ENCODE measurements at places on chromosomes 5 and 9.
A peak's percentile ranks its signal among the peaks of the same experiment; 100 is the strongest.

- peak; percentile 12 for DNase-seq
Measured at GRCh38 chr5:1105350-1106265, 6.3 kb downstream of the SLC12A7 start.

DNA sequence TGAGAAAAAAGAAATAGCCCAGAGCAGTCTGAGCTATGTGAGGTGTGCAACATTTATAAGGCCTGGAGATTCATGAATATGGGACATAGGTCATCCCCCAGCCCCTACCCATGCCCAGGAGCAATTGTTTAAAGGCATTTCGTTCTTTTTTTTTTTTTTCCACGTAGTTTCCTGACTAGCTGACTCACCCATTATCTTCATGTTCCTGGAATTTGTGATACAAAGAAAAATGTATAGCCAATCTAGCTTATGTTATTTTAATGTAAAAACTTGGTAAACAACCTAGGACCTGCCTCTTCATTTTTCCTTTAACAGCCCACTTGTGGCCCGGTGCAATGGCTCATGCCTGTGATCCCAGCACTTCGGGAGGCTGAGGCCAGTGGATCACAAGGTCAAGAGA is 81.3 kb downstream of the OSTF1 start:
- DNase-seq = no peak

DNA sequence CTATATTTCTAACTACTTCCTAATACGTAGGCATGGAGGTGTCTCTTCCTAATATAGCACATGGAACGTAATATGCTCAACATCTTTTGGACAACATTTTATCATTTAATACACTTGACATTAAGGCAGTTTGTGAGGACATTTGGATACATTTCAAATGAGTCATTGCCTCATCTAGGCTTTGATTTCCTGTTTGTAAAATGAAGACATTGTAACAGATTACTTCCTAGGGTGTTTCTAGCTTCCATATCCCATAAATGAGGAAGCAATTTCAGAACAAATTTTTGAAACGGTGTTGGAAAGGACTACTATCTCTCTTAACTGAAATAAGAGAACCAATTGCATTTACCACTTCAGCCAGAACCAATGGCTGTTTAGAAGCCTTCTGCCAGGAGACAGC is 38.7 kb downstream of the SLC28A3 start:
- no peak for DNase-seq

DNA sequence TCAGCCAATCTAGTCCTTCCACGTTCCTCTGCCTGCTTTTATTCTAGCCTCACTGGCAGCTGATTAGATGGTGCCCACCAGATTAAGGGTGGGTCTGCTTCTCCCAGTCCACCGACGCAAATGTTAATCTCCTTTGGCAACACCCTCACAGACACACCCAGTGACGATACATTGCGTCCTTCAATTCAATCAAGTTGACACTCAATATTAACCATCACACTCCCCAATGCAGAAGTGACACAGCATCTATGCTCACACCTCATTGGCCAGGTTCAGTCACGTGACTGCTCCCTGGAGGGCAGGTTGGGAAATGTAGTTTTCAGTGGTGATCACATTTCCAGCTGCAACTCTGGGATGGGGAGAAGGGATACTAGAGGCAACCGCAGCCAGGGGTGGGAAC is 13.0 kb downstream of the SUSD3 start:
- DNase-seq = no peak

- DNase-seq = peak; percentile 29
Measured at GRCh38 chr5:103258957-103259704, 568 bp downstream of the MACIR start.

- no peak for DNase-seq
Measured at GRCh38 chr5:94788527-94788926, 170.1 kb downstream of the SLF1 start.

DNA sequence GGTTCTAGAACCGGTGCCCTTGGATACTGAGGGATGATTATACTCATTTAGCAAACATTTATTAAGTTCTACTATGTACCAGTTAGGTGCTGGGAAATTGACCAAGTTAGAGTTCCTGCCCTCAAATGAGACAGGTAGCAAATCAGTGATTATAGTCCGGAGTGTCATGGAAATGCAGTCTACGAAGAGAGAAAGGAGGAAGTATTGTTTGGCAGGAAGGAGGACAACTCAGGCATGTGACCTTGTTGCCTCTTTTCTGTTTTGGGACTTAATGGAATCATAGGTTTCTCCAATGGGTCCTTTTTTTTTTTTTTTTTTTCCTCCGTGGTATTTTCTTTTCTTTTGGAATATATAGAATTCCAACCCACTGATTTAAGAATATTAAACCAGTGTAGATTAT is 28.0 kb downstream of the OSTF1 start:
- DNase-seq = no peak

DNA sequence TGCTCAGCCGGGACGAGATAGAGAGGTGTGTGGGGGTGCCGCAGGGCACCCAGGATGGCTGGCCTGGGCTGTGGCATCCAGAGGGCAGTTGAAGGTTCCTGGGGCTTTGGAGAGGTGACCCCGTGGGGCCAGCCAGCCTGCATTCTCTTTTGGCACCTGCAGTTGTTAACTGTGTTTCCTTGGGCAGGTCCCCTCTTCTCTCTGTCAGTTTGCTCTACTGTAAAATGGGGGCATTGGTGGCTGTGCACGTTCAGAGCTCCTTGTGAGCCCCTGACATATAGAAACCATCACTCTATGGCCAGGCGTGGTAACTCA is 8.5 kb downstream of the ZDHHC12 start:
- no peak for DNase-seq

- DNase-seq = peak; percentile 87
Measured at GRCh38 chr5:154940772-154941620, at the start of gene MRPL22. Gene MRPL22 (plus strand): TSS chr5:154941073. CDS start chr5:154941111, 38 bp downstream.

GRCh38 chr9:27408482-27408881 is 111.5 kb upstream of the EQTN start:
- DNase-seq = no peak

- DNase-seq = no peak
Measured at GRCh38 chr5:73233053-73233460, 60.1 kb downstream of the TMEM174 start.

GRCh38 chr5:68260467-68260866 is 44.9 kb downstream of the PIK3R1 start:
- DNase-seq = no peak

DNA sequence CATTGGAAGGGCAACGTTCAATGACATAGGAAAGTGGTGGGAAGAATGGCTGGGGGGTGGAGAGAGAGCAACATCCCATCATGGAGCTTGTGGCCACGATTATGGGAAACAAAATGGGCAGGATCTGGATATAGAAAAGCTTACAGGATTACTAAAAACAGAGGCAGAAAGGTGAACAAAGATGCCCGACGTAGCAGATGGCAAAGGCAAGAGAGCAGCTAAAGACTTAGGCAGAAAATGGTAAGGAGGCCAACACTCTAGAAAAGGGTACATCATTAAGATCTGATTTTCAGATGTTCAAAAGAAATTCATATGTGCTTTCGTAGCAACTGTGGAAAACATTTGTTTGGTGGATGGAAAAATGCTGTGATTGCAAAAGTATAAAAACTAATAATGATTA is 102.5 kb downstream of the OTULIN start:
- DNase-seq = no peak

DNA sequence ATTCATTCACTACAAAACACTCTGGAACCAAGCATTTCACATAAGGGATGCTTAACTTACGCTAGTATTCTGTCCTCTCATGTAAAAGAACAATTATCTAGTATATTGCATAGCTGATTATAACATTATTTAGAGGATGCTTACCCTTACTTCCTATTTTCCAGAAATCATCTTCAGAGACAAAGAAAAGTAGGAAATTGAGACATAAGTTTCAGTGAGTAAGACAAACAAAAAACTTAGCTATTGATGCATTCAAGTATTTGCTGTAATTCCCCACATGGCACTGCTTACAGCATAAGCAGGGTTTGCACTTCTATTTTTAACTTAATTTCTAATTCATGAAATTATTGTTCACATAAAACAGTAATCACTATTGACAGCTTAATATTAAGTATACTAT is 104.8 kb upstream of the SREK1 start:
- DNase-seq = no peak

DNA sequence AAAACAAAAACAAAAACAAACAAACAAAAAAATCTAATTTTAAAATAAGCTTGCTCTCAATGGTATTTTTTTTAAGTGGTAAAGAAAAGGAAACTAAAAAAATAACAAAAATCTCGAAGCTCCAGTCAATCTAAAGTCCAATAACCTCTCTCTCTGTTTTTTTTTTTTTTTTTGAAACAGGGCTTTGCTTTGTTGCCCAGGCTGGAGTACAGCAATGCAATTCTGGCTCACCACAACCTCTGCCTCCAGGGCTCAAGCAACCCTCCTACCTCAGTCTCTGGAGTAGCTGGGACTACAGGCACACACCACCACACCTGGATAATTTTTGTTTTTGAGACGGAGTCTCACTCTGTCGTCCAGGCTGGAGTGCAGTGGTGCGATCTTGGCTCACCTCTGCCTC is 25.9 kb upstream of the GLDC start:
- DNase-seq = no peak

- no peak for DNase-seq
Measured at GRCh38 chr5:123720955-123721354, 209.0 kb downstream of the CSNK1G3 start.

DNA sequence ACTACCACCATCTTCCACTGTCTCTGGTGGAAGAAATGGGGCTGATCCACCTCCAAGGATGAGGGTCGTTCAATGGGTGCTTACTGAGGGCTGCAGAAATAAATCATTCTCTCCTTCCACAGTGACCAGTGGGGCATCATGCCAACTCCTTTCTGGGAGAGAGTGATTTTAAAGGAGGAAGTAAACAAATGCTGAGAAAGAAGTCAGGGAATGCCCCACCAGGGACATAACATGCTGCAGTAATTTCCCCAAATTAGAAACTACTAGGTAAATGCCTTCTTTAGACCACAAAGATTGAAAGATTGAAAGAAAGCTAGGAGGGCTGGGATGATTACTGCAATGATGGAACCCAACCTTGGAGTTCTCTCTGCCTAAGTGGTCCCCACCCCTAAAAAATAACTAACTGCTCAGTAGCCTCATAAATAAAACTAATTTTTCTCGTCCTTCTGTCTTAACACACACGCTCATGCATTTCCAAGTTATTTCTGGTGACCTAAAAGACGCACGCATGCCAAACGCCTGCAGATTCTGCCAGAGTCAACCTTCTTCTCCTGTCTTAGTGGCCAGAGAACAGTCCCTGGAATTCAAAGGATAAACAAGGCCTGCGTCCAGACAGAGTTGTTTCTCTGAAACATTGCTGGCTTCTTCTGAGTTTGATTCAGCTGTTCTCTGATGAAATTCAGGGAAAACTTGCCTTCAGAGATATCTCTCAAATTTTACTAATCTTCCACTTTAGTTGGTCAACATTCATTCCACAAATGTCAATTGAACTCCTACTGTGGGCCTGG is 250.0 kb downstream of the NR3C1 start:
- no peak for DNase-seq

DNA sequence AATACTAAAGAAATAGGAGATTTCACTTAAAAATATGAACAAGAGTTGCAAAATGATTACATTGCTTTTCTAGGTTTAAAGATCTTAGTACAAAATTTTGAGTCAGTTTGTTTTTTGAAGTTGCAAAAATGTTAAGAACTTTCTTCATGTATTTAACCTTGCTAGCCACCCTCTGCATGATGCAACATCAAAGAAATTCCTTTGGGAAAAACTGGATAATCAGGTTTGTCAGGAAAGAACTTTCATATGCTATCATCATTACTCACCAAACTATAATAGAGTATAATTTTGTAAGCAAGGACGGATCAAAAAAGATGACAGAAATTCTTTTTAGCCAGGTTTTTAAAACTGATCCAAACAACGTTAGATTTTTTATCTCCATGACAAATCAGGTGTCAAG is 116.9 kb upstream of the MRPS30 start:
- no peak for DNase-seq

DNA sequence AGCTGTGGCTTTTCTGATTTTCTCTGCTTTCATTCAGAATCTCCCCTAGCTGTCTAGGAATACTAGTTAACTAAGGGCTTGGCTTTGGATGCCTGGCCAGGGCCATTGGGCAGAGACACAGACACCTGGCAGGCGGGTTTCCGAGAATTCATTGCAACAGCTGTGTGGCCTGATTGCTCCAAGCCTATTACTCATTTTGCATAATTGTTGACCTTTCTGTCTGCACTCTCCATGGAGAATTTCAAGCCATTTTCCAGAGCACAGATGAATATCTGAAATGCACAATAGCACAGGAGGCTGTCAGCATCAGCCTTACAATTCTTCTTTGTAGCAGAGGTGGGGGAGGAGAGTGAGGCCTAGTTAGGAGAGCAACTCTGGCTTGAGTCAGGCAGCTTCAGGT is 310.5 kb downstream of the DMAC1 start:
- no peak for DNase-seq

DNA sequence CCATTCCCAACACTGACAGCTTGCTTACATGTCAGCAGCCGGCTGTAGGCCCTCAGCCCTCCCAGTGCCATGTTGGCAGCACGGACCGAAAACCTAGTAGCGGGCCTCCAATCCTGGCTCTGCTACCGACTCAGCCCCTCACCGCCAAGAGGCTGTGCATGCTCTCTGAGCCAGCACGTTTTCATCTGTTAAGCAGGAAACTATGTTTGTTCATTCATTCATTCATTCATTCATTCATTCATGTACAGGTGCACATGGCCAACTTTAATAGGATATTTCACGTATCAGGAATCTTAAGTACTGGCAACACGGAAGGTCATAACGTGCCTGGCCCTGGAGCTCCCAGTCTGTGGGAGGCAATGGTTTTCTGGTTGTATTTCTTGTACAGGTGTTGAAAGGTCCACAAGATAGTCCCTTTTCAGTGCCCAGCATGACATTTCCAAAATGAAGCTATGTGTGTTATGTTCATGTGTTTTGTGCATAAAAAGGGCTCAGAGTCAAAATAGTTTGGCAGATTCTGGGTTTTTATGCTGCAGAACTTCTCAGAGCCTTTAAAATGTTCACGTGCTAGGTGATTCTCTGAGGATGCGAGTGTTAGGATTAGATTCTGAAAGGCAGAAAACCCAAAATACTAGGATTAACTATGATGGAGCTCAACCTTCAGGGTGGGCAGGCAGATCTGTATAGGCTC is 17.7 kb downstream of the SUSD3 start:
- DNase-seq = no peak

GRCh38 chr5:132102944-132103331 is 29.3 kb downstream of the CSF2 start:
- DNase-seq = no peak

GRCh38 chr9:130903194-130904069 is 6.8 kb upstream of the QRFP start:
- no peak for DNase-seq

All from AML-193 (cell line).